Substantia nigra (tissue), 51 donors: ENCODE measurements at places on chromosomes 3 and 15.

GRCh38 chr3:150945226-150946032, 27.1 kb downstream of the CLRN1 start:
- no peak for DNase-seq

DNA sequence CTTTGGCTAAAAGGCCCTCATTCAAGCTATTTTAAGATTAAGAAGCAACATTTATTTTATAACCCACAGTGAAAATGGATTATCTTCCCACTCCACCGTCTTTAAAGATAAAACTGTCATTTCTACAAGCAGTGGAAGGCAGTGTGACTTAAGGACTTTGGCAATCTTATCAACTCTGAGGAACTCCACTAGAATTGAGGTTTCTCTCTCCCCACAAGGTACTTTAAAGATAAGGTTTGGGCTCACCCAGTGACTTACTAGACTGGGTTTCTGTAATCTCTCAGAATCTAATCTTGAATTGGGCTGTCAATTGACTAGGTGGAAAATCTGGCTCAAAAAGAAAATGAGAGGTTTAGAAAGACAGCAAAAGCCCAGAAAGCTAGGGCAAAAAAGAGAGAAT, 21.7 kb downstream of the ZNF385D start:
- no peak for DNase-seq

DNA sequence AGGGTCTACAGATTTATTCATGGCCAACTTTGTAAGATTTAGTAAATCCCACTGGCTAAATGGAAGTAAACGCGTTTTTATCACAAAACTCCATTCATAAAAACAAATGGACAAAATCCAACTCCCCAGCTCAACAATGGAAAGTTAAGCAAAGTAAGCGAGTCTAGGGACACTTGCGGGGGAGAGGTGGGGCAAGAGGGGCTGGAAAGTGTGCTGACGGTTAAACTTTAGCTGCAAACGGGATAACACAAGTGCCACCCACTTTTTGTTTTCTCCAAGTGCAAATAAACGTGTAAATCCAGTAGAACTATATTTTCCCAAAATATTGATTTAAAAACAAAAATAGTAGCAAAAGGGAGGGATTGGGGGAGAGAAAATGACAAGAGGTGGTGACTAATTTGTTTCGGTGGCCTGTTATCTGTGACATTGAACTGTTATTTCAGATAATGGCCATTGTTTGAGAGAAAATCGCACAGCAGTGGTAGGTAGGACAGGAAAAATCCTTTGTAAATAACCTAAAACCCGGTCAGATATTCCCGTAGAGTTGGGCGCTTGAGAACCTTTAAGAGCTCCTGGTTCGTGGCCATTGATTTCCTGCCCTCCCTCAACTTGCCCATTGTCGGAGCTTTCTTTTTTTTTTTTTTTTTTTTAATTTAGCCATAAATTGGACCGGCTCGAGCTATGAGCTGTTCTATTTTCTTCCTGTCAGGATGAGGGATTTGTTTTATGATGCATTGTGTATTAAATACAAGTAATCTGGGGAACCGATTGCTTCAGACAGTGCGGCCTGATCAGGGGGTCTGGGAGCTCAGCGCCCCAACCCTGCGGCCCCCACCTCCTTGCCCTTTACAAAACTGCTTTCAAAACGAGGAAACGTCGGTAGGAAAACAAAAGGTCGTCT, 514.8 kb downstream of the MECOM start:
- DNase-seq: no peak

- no peak for DNase-seq
These were observed 1089.8 kb downstream of the ROBO2 start for GRCh38 chr3:78129707-78130106.

GRCh38 chr3:16147220-16147994, 27.1 kb upstream of the GALNT15 start:
- no peak for DNase-seq

- no peak for DNase-seq
These were observed 453.0 kb upstream of the GOLIM4 start for GRCh38 chr3:168548719-168549118.

GRCh38 chr3:42023380-42023779, 61.5 kb upstream of the ULK4 start:
- no peak for DNase-seq

GRCh38 chr15:25022233-25022632, 67.4 kb downstream of the SNRPN start:
- no peak for DNase-seq

DNA sequence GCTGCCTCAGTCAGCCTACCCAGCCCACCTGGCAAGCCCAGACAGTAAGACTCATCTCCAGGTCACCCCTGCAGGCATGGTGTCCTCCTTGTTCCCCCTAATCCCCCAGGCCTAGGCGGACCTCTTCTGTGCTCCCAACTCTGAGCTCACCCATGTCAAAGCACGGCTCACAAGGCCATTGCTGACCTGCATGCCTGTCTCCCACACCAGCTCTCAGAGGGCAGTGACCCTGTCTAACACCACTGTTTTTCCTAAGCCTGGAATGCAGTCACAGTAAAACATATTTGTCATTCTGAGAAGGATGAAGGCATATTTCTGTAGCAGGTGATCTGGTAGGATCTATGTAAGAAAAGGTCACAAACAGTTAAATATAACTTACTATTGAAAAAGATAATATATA, 110.3 kb upstream of the HACD2 start:
- no peak for DNase-seq

- DNase-seq: no peak
These were observed 32.4 kb downstream of the KLHL18 start for GRCh38 chr3:47315069-47315647.

GRCh38 chr3:128973988-128974564, 19.8 kb downstream of the CFAP92 start:
- DNase-seq: no peak

GRCh38 chr3:49470714-49471420, 800 bp downstream of the DAG1 start:
- no peak for DNase-seq

GRCh38 chr3:57163751-57164150, 1.4 kb downstream of the IL17RD start:
- DNase-seq: no peak

GRCh38 chr15:73794443-73795133, 41.4 kb upstream of the INSYN1 start:
- DNase-seq: no peak

DNA sequence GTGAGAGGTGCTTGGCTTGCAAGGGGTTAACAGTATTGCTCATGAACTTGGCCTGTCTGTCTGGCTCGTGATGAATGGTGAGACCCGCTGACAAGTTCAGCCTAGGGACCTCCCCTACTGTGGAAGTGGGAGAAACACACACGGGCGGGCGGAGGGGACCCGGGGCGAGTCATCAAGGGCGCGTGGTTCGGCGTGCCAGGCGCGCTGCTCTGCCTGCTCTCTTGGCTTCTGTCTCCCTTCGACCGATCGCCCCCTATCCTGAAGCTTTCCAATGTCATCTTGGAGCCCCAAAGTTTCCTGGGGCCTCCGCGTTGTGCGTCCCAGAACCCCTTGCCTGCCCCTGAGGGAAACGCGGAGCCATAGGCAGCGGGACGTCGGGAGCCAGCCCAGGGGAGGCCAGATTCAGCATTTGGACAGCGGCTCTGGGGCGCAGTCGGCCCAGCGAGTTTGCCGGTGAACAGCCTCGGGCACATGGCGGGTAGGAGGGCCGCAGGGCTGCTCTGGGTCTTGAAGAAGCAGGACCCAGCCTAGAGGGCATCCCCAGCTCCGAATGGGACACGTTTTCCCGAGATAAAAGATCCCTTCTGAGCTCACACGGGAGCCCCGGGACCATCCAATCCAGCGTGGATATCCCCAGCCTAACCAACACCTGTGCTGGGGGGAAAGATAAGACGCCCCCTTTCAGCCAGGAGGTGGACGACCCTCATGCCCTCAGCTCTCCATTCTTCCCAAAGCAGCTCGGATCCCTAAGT, 27.0 kb upstream of the POLG start:
- no peak for DNase-seq

GRCh38 chr3:37308247-37308646, 133.9 kb upstream of the LRRFIP2 start:
- DNase-seq: no peak

DNA sequence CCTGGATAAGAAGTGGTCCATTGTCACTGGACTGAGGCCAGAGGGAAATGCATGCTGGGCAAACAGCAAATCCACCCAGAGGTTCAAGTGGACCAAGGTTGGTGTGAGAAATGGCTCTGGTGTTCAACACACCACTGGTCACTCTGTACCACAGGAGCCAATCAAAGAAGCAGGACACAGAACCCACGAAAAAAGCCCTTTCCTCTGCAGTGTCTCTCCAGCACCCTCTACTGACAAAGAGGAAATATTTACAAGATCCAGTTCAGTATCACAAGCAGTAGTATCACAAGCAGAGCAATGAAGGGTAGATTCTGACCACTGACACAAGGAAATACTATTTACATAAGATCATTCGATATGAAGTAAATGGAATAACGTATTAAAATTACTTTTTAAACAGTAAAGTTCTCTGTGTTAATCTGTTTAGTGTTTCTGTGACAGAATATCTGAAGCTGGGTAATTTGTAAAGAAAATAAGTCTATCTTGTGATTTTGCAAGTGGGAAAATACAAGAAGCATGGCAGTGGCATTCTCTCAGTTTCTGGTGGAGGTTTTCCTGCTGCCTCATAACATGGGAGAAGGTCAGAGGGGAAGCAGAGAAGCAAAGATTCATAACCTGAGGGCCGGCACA, 390.7 kb downstream of the EFHB start:
- no peak for DNase-seq

- DNase-seq: no peak
These were observed 240.4 kb upstream of the TBL1XR1 start for GRCh38 chr3:177437513-177438337.

DNA sequence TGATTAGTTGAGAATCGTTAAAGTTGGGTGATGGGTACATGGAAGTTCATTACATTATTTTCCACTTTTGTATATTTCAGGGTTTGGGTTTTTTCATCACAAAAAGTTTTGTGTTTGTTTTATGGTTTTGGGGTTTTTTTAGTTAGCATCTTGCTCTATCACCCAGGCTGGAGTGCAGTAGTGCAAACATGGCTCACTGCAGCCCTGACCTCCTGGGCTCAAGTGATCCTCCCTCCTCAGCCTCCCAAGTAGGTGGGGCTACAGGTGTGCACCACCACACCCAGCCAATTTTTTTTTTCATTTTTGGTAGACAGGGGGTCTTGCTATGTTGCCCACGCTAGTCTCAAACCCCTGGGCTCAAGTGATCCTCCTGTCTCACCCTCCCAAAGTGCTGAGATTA, 100.1 kb upstream of the CHD2 start:
- DNase-seq: no peak

- DNase-seq: no peak
These were observed 11.7 kb upstream of the MBNL1 start for GRCh38 chr3:152256851-152257562.

- no peak for DNase-seq
These were observed 43.1 kb upstream of the ZNF774 start for GRCh38 chr15:90309020-90309419.

GRCh38 chr3:41477399-41478014, 278.2 kb downstream of the CTNNB1 start:
- DNase-seq: no peak

DNA sequence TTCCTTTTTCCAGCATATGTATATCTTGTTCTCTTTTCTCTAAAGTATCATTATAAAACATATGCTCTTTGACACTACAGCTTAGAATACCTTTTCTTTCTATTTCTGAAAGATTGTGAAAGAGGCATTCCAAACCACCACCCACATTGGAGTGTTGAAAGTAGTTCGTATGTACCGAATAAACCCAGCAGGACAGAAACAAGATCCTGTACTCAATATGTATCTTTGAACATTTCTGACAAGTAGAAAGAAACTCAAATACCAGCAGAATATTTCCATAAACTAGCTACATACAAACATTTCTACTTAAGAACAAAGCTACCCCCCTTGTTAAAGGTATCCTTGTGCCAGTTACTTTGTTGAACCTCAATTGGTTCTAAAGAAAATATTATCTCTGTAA, 415.3 kb upstream of the ALCAM start:
- DNase-seq: no peak

- no peak for DNase-seq
These were observed 372.1 kb downstream of the ROBO2 start for GRCh38 chr3:77412021-77412438.

DNA sequence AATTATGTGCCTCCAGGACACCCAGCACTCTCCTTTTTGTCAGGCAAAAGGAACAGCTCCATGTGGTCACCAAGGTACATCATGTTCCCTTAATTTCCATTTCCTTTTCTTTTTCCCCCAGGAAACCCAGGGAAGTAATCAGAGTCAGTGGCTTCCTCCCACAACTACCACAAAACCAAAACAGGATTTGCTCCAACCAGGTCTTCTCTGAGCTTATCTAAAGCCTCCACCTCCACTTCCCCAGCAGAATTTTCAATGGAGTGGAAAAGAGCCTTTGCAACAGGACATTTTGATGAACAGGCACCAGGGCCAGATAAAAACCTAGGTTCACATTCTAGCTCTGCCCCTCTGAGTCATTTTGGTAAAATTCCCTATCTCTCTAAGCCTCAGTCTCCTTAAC, 154.3 kb downstream of the NR2F2 start:
- DNase-seq: no peak

- DNase-seq: no peak
These were observed 14.2 kb downstream of the FBN1 start for GRCh38 chr15:48631176-48631770.

GRCh38 chr3:9803494-9803893, 6.6 kb upstream of the TTLL3 start:
- no peak for DNase-seq

- DNase-seq: no peak
These were observed 33.3 kb downstream of the CA12 start for GRCh38 chr15:63348392-63348791.

DNA sequence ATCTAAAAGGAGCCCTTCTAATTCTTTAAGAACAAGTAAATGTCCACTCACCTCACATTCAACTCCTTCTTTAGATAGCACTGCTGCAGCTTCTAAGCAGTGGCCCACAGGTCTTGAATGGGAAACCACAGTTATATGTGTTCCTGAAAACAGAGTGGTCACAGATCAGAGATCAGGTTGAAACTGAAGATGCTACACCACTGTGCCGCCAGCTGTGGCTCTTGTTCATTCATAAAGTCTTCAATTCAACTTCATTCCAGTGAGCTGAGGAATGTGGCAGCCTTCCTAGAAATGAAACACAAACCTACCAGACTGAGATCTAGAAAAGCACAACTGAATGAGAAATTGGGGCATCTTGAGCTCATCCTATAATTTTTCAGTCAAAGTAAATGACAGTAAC, 4.0 kb downstream of the PDHB start:
- no peak for DNase-seq

- no peak for DNase-seq
These were observed 96.7 kb downstream of the TP63 start for GRCh38 chr3:189727898-189728297.

- no peak for DNase-seq
These were observed 31.3 kb downstream of the GATM start for GRCh38 chr15:45347033-45347432.

DNA sequence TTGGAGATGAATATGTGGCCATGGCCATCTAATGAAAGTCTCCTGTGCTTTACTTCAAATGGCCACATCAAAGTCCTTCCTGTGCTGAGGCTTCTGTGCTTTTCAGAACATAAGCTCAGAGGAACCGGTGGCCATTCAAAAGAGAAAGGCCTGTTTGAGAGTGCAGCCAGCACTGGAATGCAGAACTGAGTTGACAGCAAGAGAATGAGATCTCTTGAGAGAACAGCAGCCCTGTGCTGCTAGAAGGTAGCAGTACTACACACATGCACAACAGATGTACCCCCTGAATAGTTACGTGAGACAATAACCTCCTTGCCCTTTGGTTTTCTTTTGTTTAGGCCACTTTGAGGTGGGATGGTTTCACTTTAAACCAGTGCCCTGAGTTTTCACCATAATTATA, 292.5 kb downstream of the PTPRG start:
- DNase-seq: no peak
